ENCODE measurements at places on chromosomes 2 and 18. TPM values are rescaled to one million over a fixed set of nuclear protein-coding genes. Genes with fewer than 3 reads are reported as not detected.

The RAB6C gene
- total RNA-seq = not detected

DNA sequence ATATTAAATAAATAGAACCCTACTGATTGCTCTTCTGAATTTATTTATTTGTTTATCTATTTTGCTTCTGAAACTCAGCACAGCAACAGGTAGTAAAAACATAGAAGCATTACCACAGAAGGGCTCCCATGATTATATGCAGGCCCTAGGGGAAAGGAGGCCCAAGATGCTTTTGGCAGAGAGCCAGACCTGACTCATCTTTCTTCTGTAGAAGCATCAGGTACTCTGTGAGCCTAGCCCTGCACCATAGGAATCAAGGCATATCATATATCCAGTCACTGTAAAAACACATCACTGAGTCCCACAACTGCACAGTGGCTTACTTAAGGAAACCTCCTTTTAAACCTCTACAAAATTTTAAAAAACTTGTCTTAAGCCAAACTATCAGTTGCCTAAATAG lies 1.8 kb downstream of the SCN9A start:
- DNase-seq = no peak

The DSG2 gene
- total RNA-seq = 0.16 TPM

- DNase-seq = no peak
These were observed 33.2 kb upstream of the SLC40A1 start for GRCh38 chr2:189613650-189614420.

DNA sequence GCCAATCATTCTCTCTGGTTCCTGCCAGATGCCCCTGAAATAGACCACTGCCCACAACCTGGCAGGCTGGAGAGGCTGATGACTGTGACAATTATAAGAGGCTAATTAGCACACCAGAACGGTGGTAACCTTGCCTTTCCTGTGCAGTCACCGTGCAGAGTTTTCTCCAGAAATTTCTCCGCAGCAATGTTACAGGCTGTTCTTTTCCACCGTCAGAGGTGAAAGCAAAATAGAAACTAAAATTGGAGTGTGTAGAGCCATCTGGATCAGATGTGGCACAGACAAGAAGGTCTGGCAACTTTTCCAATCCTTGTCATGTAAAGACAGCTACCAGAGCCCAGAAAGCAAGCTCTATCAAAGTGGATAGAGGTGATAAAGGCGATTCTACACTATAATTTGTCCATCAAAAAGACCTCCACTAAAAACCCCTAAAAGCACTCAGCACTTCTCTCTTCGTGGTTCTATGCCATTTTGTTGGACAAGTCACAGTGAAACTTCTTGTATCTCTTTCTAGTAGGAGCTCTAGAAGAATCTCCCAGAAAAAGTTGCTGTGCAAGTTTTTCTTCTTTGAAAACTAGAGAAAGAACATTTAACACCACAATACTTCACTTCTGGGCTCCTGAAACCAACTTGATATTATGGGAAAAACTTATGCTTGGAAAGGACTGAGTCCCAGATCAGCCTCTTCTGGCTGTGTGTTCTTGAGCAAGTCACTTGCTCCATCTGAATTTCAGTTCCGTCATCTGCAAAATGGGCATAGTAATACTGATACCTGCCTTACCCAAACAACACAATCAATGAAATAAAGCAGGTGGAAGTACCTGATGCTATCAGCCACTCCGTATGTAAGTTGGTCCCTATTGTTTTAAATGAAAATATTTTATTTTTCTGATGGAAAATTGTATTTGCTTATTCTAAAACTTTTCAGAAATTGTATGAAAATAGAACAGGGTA lies 295.6 kb upstream of the DLGAP1 start:
- DNase-seq = no peak

DNA sequence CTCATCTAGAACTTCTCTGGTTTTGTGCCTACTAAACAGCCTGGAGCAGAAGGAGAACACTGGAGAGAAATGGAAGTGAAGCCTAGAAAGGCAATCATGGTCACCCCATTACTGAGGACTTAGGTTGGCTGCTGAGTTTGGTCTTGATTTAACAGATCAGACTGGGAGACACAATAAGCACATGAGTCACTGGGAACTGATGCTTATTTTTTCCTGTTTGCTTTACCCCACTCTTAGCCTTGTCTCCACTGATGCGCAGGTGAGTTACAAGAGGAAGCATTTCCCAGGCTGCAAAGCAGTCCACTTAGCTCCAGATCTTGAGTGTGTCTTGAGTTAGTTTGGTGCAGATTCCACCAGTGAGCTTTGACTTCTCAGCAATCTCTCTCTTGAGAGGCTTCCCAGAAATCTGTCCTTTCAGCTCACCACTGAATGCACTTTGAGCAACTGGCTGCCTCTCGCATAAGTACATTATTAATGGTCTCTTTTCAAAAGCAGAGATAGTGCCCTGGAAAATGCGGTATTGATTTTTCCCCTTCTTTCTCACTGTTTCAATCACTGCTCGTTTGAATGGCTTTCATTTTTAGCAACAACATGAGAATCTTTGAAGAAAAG lies 390.2 kb upstream of the SETBP1 start:
- DNase-seq = no peak
